A549 treated with AZD2906 at 1 μM for 4 hours (cell line): ENCODE measurements at places on chromosomes 16 and 17. TPM values are rescaled to one million over a fixed set of nuclear protein-coding genes. Genes with fewer than 3 reads are reported as not detected.

CPNE7 gene
- total RNA-seq: 56.4 to 90.3 TPM (median 78.6 TPM) in 5 replicates

TP53TG3F gene
- 0.08 to 0.16 TPM (median 0.12 TPM) in 4 of 5 replicates, not detected in the other for total RNA-seq

TMEM132E gene
- 0.03 TPM in 1 of 5 replicates, not detected in the others for total RNA-seq

ARL5C gene
- not detected in 5 replicates for total RNA-seq

KRT39 gene
- total RNA-seq: not detected in 5 replicates

DERL2 gene
- 90.6 to 112 TPM (median 107 TPM) in 5 replicates for total RNA-seq

PLLP gene
- total RNA-seq: 1.4 to 1.7 TPM (median 1.6 TPM) in 5 replicates

LIG3 gene
- total RNA-seq: 15.2 to 21.4 TPM (median 17.3 TPM) in 5 replicates

G6PC1 gene
- 0.02 to 0.04 TPM (median 0.03 TPM) in 3 of 5 replicates, not detected in the others for total RNA-seq

FBXW10B gene
- total RNA-seq: 2.0 to 3.3 TPM (median 2.4 TPM) in 5 replicates

DNAH17 gene
- total RNA-seq: 0.81 to 1.1 TPM (median 0.98 TPM) in 5 replicates

E2F4 gene
- 85.7 to 108 TPM (median 104 TPM) in 5 replicates for total RNA-seq

TAF1C gene
- total RNA-seq: 20.2 to 32.4 TPM (median 29.6 TPM) in 5 replicates

OSGIN1 gene
- total RNA-seq: 14.9 to 30.1 TPM (median 16.3 TPM) in 5 replicates

MYLK3 gene
- total RNA-seq: 0.03 to 0.07 TPM (median 0.05 TPM) in 5 replicates

AOC3 gene
- total RNA-seq: 1.0 to 1.6 TPM (median 1.3 TPM) in 5 replicates

MYH3 gene
- total RNA-seq: 0.43 to 1.3 TPM (median 0.97 TPM) in 5 replicates

ABI3 gene
- total RNA-seq: not detected in 5 replicates

CA5A gene
- not detected in 5 replicates for total RNA-seq

SMIM5 gene
- total RNA-seq: 0.76 to 1.1 TPM (median 1.0 TPM) in 5 replicates

NOXO1 gene
- 0.08 to 0.31 TPM (median 0.28 TPM) in 5 replicates for total RNA-seq

KRTAP9-8 gene
- not detected in 5 replicates for total RNA-seq

EFCAB5 gene
- 0.22 to 0.63 TPM (median 0.54 TPM) in 5 replicates for total RNA-seq

PIPOX gene
- total RNA-seq: 0.07 to 0.33 TPM (median 0.11 TPM) in 4 of 5 replicates, not detected in the other

ZG16 gene
- total RNA-seq: not detected in 5 replicates

ABCA10 gene
- total RNA-seq: 0.08 to 0.24 TPM (median 0.12 TPM) in 5 replicates

KRT40 gene
- total RNA-seq: not detected in 5 replicates

TMEM106A gene
- 1.0 to 1.3 TPM (median 1.1 TPM) in 5 replicates for total RNA-seq

FOXC2 gene
- 4.9 to 6.2 TPM (median 5.8 TPM) in 5 replicates for total RNA-seq

BAHCC1 gene
- total RNA-seq: 6.7 to 10.0 TPM (median 8.0 TPM) in 5 replicates

ORC6 gene
- 38.1 to 44.3 TPM (median 40.6 TPM) in 5 replicates for total RNA-seq

SLC5A11 gene
- 0.25 to 0.40 TPM (median 0.31 TPM) in 5 replicates for total RNA-seq

SLC26A11 gene
- total RNA-seq: 13.0 to 16.5 TPM (median 14.6 TPM) in 5 replicates
